ENCODE measurements at places on chromosomes 1 and 21.

- peak; percentile 53 for DNase-seq
Measured at GRCh38 chr1:203366476-203366875, 15.6 kb upstream of the FMOD start.

DNA sequence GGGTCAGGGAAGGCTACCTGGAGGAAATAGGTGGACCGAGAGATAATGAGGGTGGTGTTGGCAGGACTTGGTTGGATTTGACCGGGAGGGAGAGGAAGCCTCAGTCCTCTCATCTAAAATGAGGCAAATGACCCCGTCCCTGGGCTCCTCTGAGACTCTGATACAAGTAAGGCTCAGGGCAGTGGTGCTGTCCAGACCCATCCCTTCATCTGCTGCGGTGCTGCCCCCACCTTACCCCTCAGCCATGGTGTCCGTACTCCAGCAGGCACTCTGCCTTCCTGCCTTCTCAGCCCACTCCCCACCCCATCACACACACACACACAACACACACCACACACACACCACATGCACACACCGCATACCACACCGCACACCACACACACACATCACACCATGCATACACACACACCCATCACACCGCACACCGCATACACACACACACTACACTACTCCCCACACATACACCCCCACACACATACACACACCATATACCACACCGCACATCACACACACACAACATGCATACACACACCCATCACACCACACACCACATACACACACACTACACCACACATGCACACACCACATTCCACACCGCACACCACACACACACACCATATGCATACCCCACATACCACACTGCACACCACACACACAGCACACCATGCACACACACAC, 29.4 kb upstream of the SLC26A9 start:
- no peak for DNase-seq

GRCh38 chr1:7646981-7647901, 123.9 kb upstream of the VAMP3 start:
- DNase-seq, result peak; percentile 85

DNA sequence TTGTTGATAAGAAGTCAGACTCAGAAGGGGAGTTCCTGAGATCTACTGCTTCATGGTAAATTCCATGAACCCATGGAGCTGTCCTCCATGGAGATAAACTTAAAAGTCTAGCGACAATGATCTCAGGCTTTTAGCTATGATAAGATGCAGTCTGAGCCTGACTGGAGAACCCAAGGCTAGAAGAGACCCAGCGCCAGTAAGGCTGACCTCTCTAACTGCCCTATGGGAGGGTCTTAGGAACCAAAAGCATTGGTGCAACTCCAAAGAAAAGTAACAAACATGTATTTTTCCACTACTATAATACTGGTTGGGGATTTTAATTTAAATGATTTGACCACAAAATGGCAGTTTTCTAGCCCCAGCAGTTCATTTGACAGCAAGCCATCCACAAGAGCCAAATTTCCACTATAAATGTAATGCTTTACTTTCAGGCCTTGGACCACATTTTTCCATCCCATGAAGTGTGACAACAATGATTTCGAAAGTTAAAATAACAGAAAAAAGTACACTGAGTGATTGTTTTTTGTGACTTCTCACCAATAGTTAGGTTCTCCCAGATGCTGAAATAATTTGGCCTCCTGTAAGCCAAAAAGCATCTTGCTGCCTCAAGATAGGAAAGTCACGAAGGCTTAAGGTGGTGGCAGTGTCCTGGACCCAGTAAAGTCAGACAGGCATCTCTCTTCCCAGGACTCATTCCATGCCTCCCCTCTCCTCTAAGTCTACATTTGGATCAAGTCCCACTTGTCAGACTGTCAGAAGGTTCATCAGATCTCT, 43.1 kb upstream of the EXOSC10 start:
- peak; percentile 56 for DNase-seq

- peak; percentile 36 for DNase-seq
Measured at GRCh38 chr1:226821719-226822085, 48.7 kb upstream of the PSEN2 start.

DNA sequence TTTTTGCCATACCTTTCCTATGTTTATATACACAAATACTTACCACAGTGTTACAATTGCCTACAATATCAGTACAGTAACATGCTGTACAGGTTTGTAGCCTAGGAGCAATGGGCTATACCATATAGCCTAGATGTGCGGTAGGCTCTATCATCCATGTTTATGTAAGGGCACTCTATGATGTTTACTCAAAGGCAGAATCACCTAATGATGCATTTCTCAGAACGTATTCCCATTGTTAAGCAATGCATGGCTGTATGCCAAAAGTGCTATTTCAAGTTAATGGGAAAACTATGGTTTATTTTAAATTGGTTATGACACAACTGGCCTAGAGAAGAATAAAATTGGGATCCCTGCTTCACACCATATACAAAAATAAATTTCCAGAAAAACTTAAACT, 36.9 kb upstream of the DISP1 start:
- peak; percentile 42 for DNase-seq

GRCh38 chr21:32119811-32120210, 159.0 kb downstream of the MIS18A start:
- no peak for DNase-seq

DNA sequence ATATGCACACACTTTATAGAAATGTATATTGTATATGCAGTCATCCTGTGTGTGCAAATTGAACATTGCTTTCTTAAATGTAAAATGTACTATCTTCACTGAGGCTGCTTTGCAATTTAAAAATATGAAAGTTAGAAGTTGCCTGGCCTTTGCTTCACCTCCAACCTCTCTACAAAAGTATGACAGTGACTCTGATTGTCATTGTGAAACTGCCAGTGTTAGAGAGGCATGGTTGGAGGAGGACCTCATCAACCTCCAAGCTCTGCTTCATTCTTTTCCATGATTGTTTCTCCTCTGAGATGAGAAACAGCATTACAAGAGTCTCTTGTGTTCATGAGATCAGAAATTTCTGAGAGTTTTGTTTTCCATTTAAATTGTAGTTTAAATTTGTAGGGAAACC, 185.5 kb downstream of the ZC3H11B start:
- no peak for DNase-seq

- DNase-seq, result no peak
Measured at GRCh38 chr1:201229095-201229494, 38.5 kb downstream of the IGFN1 start.

DNA sequence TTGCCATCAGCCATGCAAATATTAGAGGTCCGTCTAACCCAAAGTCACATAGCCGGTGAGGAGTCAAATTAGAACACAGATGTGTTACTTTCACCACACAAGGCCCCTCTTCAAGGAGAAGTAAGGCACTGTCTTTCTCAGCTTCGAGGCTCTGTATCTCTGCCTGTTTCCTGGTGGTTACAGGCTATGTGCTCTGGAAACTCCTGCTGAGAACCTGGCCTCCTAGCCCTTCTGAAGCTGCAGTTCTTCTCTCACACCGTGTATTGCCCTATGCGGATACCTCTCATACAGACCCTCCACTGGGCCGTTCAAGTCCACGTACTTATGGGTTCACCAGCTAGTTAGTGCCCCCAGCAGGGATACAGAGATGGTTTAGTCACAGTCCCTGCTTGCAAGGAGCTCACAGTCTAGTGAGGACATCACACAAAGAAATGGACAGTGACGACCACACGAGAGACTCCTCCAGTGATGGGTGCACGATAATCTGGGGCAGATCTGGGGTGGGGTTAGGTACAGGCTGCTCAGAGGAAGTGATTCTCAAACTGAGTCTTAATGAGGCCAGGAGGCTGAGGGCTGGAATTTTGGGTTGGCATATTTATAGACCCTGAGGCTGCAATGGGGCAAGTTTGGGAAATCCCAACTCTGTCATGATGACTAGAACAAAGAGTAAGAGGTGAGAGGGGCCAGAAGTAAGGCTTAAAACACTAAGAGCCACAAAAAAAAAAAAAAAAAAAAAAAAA, 22.8 kb upstream of the ELOA start:
- no peak for DNase-seq

DNA sequence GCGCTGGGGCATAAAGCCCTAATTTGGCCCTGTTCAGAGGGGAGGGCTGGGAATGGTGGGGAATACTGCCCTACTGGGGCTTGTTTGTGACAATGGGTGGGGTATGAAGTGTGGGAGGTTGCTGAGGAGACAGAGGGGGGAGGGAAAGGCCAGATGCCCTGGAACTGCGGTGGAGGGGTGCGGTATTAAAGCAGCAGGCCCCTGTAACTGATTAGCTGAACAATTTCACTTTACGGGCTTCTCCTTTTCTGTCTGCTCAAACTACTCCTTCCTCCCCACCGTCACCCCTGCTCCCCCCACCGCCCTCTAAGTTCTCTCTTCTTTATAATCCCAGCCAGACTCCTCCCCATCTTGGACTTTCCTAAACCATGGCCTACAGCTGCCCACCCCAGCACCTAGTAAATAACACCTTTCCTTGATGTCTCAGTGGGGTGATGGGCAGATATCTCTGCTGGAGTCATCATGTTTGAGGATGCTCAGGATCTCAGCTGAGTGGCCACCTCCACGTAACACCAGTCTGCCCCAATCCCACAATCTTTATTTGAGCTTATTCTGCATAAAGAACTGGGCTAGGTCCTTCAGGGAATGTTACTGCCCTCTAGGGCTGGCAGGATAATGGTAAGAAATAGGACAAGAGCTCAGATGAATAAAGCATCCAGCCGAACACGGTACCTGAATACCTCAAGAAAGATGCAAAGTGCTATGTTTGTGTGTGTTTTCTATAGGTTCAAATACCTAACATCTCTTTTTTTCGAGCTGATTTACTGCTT, 33.5 kb downstream of the XCL1 start:
- DNase-seq, result no peak

DNA sequence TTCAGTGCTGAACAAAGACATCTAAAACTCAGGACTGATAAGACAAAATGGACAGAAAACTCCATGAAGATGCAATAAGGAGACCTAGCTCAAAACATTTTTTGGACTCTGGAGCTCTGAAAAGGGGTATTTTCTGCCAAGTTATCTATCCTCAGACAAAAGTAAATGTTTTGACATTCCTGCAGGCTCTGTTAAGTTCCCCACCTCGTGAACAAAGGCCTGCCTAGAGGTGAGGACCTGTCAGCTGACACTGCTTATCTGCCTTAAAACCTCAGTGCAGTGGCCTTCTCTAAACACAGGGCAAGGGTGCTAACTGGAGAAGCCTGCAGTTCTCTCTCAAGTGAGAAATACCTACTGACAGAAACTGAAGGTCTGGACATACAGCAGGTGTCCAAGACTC, 41.1 kb downstream of the COLGALT2 start:
- no peak for DNase-seq

GRCh38 chr1:66585002-66585401, 51.0 kb downstream of the SGIP1 start:
- DNase-seq, result peak; percentile 16

DNA sequence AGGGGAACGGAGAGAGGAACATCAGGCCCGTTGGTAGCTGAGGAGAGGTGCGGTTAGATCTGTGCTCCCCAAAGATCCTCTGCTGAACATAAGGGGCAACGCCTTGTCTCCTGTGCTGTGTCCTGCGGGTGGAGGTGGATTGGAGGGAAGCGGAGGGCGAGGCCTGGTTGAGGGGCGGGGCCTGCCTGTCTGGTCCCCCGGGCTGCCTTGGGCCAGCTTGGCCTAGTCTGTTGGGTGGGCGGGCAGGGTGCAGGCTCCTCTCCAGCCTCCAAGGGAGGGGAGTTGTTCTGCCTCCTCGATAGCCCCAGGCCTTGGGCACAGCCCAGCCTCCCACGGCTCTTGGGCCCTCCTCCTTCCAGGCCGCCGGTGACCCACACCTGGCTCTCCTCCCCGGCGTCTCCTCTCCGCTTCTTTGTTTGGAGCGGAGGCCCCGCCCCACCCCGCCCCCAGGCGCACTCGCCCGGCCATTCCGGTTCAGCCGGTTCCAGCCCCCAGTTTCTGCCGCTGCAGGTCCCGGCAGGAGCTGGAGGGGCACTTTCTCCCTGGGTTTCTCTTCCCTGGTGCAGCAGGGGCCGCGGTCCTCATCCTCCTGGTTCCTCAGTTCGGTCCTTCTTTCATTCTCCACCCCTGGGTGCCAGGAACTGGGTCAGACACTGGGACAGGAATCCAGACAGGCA, 19.4 kb downstream of the PTPRF start:
- DNase-seq, result no peak

DNA sequence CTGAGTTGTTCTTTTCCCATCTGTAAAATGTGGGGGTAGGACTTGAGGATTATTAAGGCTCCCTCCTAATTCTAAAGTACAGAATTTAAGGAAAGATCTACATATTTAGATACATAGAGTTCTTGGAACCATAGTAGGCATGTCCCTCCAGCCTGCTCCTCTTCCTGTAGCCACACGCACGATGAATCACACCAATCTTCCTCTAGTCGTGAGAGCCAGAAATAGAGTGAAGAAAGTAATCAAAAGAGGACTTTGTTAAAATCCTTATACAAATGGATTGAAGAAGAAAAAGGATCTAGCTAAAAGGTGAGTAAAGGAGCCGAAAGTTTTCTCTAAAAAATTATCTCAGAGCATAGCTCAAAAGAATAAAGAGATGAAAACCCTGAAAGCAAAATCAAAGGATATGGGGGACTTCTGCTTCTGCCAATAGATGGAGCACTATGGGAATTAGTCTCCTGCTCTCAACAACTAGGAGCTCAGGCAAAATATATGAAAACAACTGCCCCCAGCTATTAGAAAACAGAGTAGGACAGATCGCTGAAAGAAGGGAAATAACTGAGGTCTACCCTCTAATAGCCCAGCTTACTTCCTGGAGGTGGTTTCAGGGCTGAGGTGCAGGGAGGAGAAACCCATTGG, 8.5 kb downstream of the C1orf141 start:
- no peak for DNase-seq

GRCh38 chr21:36859744-36860501, 106.5 kb downstream of the HLCS start:
- no peak for DNase-seq

DNA sequence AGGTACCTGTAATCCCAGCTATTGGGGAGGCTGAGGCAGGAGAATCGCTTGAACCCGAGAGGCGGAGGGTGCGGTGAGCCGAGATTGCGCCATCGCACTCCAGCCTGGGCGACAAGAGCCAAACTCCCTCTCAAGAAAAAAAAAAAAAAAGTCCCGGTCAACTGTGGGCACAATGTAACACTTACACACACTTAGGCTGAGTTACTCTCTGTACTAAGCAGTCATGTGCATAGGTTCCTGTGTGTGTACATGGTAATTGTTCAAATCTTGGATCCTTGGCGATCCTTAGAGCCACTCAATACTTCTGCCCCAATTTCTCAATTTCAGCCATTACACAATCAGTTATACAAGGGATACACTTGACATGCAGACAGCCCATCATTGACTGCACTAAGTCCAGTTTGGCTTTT, 11.6 kb downstream of the SDCCAG8 start:
- DNase-seq, result no peak

DNA sequence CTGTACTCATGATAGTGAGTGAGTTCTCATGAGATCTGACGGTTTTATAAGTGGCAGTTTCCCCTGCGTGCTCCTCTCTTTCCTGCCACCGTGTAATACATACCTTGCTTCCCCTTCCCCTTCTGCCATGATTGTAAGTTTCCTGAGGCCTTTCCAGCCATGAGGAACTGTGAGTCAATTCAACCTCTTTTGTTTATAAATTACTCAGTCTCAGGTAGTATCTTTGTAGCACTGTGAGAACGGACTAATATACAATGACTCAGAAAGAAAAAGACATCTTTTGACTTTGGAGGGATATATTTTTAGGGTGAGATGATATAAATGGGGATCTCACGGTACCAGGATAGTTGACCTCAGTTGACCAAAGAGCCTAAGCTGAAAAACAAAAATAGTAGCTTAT, 74.7 kb upstream of the BACH1 start:
- no peak for DNase-seq

GRCh38 chr1:6623269-6623965, 1.3 kb upstream of the THAP3 start:
- DNase-seq, result no peak
